ENCODE measurements at places on chromosomes 5 and 9.

- no peak for DNase-seq
Observed at GRCh38 chr5:54861212-54861894, 124.0 kb downstream of the ESM1 start.

DNA sequence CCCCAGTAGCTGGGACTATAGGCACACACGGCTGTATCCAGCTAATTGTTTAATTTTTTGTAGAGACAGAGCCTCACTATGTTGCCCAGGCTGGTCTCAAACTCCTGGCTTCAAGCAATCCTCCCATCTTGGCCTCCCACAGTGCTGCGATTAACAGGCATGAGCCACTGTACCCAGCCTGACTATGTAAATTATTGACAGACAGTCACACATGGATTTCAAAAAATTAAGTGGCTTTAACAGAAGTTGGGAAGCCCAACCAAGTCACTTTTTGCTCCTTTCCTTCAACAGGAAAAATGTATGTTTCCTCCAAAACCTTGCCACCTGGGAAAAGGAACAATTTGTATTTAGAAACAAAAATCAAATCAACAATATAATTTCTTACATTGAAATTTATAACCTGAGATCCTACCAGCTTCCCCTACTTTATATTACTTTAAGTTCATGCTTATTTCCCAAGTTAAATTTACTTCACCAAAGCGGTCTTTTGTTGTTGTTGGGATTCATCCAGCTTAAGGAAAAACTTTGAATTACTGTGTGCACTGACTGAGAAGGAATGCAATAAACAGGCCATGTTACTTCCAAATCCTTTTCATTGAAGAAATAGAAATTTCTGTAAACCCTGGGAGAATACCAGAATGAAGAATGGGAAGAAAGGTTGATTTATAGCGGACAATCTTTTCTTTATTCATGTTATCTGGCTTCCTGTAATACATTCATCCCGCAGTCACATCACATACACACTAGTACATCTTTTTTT lies 8.6 kb downstream of the PCA3 start:
- DNase-seq: no peak

DNA sequence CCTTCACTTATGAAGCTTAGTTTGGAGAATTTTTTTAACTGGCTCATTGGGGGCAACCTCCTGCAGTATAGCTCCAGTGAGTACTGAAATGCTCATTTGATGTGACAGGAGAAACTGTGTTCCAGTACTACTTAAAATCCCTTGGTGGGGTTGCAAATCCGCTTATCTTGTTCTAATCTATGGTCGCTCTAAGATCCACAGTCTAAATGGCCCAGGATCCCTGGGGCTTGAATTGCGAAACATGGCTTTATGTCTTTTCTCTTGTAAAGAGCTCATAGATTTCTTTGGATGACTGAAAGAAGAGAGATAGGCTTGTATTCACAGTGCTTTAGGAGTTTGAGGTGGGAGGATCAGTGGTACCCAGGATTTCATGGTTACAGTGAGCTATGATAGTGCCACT lies 52.7 kb downstream of the ADAMTSL1 start:
- no peak for DNase-seq

- no peak for DNase-seq
Observed at GRCh38 chr9:4592295-4592694, 69.8 kb upstream of the PLPP6 start.

DNA sequence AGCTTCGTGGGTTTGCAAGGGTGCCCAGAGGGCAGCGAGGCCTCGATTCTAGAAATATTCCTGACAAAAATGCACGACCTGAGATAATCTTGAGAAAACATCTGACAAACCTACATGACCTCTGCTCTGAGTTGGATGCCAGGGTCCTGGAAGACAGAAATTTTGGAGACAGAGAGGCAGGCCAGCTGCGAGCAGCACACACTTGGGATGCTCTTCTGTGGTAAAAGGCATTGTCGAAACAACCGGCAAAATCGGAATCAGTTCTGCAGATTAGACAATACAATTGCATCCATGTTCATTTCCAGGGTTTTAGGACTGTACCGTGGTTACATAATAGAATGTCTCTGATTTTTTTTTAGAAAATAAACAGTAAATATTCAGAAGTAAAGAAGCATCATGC lies 74.2 kb downstream of the GADD45G start:
- no peak for DNase-seq

GRCh38 chr5:93592883-93593282 lies 9.9 kb downstream of the NR2F1 start:
- DNase-seq: no peak

DNA sequence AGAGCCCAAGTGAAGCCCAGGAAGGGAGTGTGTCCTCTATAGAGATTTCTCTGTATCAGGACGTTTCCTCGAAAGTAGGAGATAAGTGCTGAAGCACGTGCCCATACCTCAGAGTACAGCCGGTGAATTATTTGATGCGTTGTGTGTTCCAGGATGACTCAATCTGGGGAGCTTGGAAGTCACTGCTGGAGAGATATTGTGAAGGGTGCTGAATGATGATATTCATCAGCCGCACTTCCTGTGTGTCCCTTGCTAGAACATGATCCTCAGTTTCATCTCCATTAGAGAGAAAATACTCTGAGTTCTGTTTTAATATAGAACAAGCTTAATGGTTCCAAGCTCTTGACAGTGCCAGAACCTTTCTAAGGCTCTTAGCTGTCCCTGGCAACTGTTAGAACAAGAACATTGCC lies 402.3 kb upstream of the ADAMTSL1 start:
- DNase-seq: no peak

- no peak for DNase-seq
Observed at GRCh38 chr5:37715361-37715760, 124.5 kb downstream of the GDNF start.

DNA sequence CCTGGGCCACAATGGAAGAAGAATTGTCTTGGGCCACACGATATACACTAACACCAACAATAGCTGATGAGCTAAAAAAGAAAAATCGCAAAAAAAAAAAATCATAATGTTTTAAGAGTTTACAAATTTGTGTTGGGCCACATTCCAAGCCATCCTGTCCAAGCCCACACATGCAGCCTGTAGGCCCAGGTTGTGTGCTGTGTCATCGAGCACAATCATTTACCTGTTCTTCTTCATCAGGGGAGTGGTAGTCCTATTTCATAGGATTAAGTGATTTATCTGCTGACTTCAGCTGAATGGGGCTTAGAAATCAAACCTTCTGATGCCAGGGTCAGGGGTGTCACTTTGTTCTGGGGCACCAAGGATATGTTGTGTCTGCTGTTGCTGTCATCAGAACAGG lies 44.6 kb upstream of the ELL2 start:
- DNase-seq: no peak

- DNase-seq: no peak
Observed at GRCh38 chr9:135095470-135096407, 8.3 kb downstream of the OLFM1 start.

DNA sequence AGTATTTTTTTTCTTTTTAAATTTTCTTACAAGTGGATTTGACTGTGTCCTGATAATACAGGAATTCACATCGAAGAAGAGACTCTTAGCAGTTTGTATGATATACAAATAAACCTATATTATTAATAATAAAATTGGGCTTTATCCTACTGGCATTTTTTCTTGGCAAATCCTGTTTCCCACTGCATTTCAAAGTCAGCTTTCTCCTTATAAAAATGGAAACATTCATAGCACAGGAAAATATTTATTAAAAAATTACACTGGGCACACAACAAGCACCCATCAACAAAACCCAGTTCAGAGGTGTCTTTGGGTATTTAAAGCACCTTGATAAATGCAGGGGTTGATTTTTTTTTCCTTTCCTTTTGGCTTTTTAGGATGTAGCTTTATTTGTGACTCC lies 200.9 kb downstream of the MEF2C start:
- DNase-seq: no peak

DNA sequence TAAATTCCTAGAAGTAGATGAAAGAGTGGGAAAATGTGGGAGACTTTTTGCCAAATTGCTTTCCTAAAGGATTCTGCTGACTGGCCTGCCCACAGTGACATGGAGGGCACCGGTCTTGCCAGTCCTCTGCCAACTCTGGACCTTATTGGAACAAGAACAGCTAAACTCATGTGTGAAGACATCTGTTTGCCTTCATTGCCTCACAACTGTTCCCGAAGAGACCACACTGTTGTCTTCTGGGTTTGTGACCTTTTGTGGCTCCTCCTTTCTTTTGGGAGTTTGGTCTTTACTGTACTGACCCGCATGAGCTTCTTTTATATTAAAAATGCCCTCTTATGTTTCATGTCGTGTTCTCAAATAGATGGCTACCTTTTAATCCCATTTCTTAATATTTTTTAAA lies 16.1 kb upstream of the WNK2 start:
- DNase-seq: no peak

- DNase-seq: no peak
Observed at GRCh38 chr5:78666041-78666444, 17.5 kb upstream of the LHFPL2 start.

GRCh38 chr9:136687721-136688223 lies 515 bp upstream of the AGPAT2 start:
- no peak for DNase-seq

GRCh38 chr5:142841511-142842265 lies 71.5 kb downstream of the ARHGAP26 start:
- DNase-seq: no peak

DNA sequence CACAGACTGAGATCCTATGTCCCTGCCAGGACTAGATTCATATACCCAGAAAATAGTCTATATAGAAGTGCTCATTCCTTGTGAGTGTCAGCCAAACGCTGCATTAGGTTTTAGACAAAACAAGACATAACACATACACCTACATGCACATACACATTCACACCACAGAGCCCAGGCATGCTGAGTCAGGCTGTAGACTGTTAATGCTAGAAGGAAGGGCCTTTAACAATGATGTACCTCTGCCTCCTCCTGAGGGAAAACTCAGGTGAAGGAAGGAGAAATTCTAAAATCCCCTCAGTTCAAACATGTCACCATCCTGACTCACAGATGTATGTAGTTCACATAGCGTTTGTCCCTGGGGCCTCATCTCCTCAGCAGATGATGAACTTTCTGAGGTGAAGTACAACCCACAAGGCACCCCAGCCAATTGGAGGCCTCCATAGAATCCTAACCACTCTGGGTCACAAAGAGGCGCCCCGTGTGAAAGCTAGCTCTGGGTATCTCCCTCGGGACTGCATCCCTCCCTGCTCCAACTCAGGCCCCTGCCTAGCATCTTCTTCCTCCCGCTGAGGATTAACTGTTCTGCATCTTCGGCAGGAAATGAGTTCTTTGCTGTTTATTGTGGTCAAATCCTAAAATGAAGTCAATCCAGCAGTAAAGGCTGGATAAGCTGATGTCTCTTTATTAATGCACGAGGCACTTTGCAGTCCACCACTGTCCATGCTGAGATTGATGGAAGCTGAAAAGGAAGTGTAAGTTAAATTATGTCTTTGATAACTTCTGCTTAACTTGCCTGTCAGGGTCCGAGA lies 40.8 kb upstream of the FSTL4 start:
- no peak for DNase-seq

- no peak for DNase-seq
Observed at GRCh38 chr5:81805086-81805485, 54.2 kb upstream of the SSBP2 start.

GRCh38 chr5:153080940-153081339 lies 409.5 kb upstream of the GRIA1 start:
- DNase-seq: no peak

DNA sequence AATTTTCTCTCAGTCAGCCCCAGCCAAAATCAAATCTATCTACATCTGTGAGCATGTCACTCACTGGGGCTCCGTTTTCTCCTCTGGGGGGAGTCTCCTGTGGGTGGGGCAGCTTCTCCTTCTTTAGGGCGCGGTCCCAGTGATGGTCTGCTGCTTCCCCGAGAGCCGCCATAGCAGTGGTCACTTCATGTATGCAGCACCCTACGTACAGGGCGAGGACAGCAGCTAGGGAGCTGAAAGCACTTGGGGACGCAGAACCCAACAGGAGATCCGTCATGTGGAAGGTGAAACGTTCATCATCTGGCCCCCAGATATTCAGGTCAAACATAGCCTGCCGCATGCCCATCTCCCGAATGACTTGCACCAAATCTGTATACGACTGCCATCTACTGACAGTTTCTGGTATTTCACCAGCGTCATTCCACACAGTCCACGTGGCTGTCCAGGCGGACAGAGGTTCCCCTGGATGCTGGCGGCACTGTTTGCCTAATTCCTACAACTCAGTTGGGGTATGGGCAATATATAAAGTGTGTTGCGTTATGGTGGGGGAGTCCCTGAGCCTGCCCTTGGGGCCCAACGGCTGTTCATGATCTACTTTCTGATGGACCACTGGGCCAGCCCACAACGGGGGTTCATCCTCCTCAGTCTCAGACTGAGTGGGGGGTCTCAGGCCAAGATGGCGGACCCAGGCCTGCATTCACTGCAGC lies 795.0 kb downstream of the EFNA5 start:
- no peak for DNase-seq

GRCh38 chr9:129938291-129938979 lies 103.2 kb downstream of the USP20 start:
- no peak for DNase-seq

- no peak for DNase-seq
Observed at GRCh38 chr5:6181147-6181729, 197.1 kb downstream of the MED10 start.

- DNase-seq: no peak
Observed at GRCh38 chr5:66933066-66933465, 263.5 kb downstream of the CD180 start.

GRCh38 chr9:133003071-133003461 lies 24.6 kb downstream of the GFI1B start:
- no peak for DNase-seq

DNA sequence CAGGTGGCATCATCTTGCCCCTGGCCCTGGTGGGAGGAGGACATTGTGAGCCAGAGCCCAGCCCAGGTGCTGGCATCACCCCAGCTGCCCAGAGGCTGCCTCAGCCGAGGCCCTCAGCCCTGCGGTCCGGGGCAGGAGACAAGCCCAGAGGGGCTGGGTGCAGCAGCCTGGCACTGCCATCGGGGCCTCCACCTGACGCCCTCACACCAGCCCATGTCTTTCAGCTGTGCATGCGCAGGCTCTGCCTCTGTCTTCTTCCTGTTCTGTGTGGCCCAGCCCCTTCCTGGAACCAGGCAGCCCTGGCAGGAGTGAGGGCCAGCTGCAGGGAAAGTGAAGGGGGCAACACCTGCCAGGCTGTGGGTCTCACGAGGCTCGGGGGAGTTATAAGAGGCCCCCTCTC lies 4.8 kb upstream of the CEL start:
- DNase-seq: no peak

GRCh38 chr5:180311216-180311615 lies 19.3 kb upstream of the MAPK9 start:
- DNase-seq: no peak

- no peak for DNase-seq
Observed at GRCh38 chr5:87499478-87500410, 87.0 kb upstream of the CCNH start.

GRCh38 chr5:138482638-138483037 lies 17.4 kb downstream of the EGR1 start:
- DNase-seq: no peak

Measured in CD4-positive, alpha-beta T cell (primary cell).